SK-MEL-5 (cell line): ENCODE measurements at places on chromosomes 4 and X. TPM values are rescaled to one million over a fixed set of nuclear protein-coding genes. Genes with fewer than 3 reads are reported as not detected.

The GPAT3 gene
- total RNA-seq, result 95.7 and 97.1 TPM in 2 replicates

DNA sequence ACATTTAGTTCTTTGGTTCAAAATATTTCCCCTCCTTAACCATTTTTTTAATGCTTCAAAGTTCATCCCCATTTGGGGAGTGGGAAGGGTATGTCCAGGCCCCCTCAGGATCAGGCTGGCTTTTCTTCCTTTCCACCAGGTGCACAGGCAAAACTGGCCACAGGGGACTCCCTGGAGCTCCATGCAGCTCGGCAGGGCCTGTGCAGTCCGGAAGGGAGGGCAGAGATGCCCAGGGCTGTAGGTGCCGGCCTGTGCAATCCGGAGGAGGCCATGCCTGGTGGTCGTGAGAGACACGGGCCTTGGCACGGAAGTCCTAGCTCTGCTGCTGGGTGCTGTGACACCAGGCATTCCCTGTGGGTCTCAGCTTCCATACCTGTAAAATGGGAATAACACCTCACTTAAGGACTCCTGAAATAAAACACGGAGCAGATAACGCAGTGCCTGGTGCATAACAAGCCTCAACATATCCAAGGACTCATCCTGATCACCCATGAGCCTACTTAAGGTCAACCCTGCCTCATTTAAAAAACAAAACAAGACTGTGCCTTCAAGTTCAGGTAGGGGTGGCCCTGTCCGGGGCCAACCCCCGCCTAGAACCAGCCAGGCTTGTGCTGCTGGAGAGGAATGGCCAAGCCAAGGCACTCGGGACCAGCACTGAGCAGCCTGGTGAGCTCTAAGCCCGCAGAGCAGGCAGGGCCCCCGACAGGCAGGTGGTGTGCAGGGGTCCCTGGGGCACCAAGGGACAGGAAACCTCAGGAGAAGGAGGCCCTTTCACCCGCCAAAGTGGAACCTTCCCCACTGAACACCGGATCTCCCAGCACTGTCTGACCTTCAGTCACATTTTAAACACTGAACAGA lies 21.2 kb upstream of the CYP4V2 start:
- DNase-seq, result no peak

The MND1 gene
- total RNA-seq, result 12.3 and 13.7 TPM in 2 replicates

- no peak for DNase-seq
Observed at GRCh38 chrX:107726816-107727534, 48.6 kb downstream of the TSC22D3 start.

- DNase-seq, result no peak
Observed at GRCh38 chrX:131216828-131217227, 72.3 kb downstream of the IGSF1 start.

The IL21 gene
- not detected in 2 replicates for total RNA-seq

DNA sequence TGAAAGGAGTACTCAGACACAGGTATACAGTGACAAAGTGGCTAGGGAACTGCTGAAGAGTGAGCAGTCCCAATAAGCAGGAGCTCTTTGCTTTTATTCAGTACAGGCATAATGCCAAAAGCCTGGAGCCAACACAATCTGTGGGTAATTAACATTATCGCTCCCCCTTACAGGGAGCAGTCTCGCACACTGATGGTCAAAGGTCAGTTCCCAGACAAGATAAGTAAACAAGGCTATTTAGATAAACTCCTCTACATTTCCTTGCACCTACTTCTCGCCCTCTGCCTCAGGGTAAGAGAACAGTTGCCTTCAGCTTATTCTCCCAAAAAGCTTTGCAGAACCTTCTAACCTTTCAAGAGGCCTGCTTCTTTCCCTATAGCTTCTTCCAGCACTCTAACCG lies 73.9 kb upstream of the TAF9B start:
- DNase-seq, result no peak

The FGB gene
- total RNA-seq, result not detected in 2 replicates

The CFAP299 gene
- total RNA-seq, result not detected in 2 replicates

GRCh38 chr4:38209654-38210053 lies 249.5 kb downstream of the PTTG2 start:
- no peak for DNase-seq
